ENCODE measurements at places on chromosomes 11 and 22.

GRCh38 chr11:69499186-69499917 lies 17.9 kb downstream of the LINC01488 start:
- no peak for DNase-seq

GRCh38 chr11:132244846-132245245 lies 874.4 kb downstream of the NTM start:
- no peak for DNase-seq

GRCh38 chr11:125883375-125883774 lies 4.1 kb upstream of the HYLS1 start:
- DNase-seq: no peak

- DNase-seq: no peak
Observed at GRCh38 chr11:126281245-126281644, 1.6 kb upstream of the TIRAP start.

Measured in urothelium cell line (cell line).